Retinal pigment epithelial cell (primary cell): ENCODE measurements at places on chromosomes 13 and 19.

DNA sequence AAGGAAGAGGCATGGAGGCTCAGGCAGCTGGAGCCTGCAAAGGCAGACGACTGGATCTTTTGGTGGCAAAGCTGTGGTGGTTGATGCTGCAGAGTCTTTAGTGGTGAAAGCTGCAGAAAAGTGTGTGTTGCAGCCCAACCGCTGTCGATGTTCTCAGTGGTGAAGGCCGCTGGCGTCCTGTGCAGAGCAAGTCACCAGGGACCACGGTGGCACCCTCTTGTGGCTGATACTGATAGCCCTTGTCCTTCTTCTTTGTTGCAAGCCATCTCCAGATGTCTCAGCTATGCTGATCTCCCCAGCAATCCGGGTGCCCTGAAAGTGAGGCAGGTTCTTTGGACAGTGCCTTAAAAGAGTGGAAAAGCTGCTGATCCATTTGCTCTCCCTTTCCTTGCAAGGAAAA, 610.9 kb upstream of the PCDH9 start:
- DNase-seq = no peak

DNA sequence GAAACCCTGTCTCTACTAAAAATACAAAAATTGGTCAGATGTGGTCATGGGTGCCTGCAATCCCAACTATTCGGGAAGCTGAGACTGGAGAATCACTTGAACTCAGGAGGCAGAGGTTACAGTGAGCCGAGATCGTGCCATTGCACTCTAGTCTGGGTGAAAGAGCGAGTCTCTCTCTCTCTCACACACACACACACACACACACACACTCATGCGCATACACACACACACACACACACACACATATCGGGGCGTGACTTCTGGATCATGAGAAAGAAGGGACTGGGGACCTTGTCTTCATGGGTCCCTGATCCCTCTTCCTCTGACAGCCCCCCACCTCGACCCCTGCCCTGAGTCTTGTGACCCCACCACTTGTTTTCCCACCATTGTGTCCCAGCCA, 11.8 kb upstream of the SDHAF1 start:
- no peak for DNase-seq

GRCh38 chr13:75321084-75321483, 160.9 kb downstream of the TBC1D4 start:
- DNase-seq = no peak

GRCh38 chr19:28019371-28019770, 1193.6 kb downstream of the UQCRFS1 start:
- DNase-seq = no peak

GRCh38 chr19:13825489-13826441, 30.5 kb downstream of the ZSWIM4 start:
- no peak for DNase-seq

- no peak for DNase-seq
Observed at GRCh38 chr13:37481885-37482227, 116.7 kb downstream of the POSTN start.

- DNase-seq = no peak
Observed at GRCh38 chr19:30719189-30719998, 347.2 kb downstream of the ZNF536 start.

DNA sequence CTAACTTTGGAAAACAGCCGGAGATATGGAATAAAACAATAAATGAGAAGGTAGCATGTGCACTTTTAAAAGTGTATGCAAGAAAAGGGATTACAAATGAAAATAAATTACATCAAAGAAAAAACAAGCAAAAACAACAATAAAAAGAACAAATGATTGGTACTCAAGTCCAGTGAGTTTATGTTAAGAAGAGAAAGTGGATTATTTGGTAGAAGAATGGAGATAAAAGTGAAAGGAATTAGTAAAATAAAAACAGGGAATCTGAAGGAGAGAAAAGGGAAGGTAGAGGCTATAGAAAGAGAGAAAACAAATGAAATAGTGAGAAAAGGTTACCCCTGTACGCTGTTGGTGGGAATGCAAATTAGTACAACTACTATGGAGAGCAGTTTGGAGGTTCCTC, 28.6 kb upstream of the KLF12 start:
- DNase-seq = no peak

DNA sequence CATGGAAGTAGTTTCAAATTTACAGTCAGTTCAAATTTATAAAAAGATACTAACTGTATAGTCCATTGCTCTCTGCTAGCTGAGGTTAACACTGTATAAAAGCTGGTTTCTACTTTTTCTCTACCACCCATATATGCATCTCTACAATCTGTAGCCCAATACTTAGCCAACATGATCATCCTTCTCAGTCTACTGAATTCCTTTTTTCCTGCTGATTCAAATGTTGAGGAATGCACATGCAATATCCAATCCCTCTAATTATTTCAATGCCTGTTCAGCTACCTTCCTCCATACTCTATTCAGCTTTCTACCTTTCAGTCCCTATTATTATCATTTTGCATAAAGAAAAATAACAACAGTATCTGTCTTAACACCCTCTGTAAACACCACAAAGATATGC, 15.6 kb downstream of the KPNA3 start:
- no peak for DNase-seq

DNA sequence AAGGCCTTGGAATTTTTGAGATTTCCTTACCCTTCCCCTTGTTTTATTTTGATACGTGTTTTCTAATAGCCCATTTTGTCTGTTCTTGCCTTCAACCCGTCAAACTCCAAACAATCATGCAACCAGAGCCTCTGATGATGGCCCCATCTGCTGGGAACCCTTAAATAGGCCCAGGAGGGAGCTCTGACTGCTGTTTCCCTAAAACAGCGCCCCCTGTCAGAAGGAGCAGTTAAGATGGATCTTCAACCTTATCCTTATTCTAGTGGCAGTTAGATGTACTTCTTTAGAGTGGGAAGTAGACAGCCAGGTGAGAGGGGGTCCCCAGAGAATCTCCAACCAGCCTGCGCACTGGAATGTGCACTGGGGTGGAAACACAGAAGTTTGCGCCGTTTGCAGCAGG, 1031.0 kb upstream of the PCDH9 start:
- DNase-seq = no peak

DNA sequence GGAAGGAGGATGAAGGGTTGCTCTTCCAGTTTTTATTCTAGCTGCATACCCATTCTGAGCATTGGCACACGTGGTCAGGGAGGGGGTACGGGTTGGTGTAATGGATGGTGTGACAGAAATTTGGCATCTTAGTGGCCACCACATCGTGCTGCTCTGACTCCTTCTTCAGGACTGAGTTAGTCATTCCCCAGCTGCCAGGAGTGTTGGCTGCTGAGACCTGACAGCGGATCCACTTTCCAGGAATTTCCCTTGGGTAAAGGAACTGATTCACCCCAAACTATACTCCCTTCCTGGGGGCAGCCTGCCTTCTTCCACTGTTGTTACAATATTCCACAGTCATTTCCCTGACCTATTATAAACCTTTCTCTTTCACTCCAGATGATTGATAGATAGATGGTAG, 595.5 kb upstream of the KLHL1 start:
- DNase-seq = no peak

- DNase-seq = no peak
Observed at GRCh38 chr13:85538957-85539356, 260.3 kb downstream of the SLITRK6 start.

DNA sequence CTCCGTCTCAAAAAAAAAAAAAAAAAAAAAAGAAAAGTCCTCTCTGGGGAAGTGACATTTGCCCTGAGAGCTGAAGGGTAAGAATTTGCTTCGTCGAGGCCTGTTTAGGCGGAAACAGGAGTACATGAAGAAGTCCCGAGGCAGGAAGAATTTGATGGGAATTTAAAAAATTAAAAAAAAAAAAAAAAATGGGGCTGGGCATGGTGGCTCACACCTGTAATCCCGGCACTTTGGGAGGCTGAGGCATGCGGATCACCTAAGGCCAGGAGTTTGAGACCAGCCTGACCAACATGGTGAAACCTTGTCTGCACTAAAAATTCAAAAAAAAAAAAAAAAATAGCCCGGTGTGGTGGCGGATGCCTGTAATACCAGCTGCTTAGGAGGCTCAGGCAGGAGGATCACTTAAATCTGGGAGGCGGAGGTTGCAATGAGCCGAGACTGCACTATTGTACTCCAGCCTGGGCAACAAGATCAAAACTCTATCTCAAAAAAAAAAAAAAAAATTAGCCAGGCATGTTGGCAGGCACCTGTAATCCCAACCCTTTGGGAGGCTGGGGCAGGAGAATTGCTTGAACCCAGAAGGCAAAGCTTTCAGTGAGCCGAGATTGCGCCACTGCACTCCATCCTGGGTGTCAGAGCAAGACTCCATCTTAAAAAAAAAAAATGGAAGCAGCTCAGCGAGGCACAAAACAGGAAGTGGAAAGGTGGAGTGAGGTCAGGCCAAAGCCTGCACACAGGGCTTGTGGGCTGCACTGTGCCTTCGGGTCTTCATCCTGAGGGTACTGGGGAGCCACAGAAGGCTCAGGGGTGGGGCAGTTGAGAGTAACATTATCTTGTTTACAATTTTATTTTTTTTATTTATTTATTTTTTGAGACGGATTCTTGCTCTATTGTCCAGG, 4.9 kb downstream of the BAX start:
- no peak for DNase-seq

GRCh38 chr13:20544201-20544923, 18.7 kb upstream of the CRYL1 start:
- no peak for DNase-seq

GRCh38 chr19:50252111-50252886, 48.9 kb downstream of the MYH14 start:
- no peak for DNase-seq

DNA sequence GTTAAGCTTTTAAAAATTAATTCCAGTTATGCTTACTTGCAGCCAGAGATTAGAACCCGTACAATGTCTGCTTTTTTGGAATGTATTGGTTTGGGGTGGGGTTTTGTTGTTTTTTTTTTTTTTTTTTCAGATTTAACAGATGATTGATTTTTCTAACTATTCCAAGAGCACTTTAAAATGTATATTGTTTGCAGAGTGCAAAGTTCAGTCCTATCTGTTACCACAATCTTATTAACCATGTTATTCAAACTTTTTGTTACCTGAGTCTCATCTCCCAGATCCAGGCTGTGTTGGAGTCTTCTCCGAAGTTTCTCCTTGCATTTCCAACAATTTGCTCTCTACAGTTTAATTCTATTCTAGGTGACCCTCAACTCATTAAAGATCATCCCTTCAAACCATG, 91.3 kb downstream of the INSR start:
- no peak for DNase-seq

DNA sequence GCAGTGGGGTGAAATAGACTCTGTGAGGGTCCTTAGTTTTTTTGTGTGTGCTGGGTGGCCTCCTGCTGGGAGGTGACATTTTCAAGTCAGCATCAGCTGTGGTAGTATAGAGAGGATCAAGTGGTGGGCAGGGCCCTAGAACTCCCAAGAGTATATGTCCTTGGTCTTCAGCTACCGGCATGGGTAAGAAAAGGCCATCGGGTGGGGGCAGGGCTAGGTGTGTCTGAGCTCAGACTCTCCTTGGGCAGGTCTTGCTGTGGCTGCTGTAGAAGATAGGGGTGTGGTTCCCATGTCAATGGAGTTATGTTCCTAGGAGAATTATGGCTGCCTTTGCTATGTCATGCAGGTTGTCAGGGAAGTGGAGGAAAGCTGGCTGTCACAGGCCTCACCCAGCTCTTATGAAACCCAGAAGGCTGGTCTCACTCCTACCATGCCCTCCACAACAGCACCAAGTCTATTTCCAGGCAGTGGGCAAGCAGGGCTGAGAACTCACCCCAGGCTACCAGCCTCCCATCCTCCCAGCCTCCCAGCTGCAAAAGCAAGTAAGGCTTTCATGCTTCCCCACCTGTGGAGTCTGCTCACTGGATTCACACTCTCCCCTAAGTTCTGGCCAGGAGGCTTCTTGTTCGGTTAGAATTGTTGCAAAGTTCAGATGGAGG, 130.6 kb upstream of the SOX1 start:
- no peak for DNase-seq

- DNase-seq = no peak
Observed at GRCh38 chr13:33958964-33959363, 141.0 kb downstream of the RFC3 start.

- no peak for DNase-seq
Observed at GRCh38 chr13:37473035-37473434, 125.5 kb downstream of the POSTN start.

- DNase-seq = no peak
Observed at GRCh38 chr19:46659151-46660007, 1.6 kb downstream of the DACT3 start.

DNA sequence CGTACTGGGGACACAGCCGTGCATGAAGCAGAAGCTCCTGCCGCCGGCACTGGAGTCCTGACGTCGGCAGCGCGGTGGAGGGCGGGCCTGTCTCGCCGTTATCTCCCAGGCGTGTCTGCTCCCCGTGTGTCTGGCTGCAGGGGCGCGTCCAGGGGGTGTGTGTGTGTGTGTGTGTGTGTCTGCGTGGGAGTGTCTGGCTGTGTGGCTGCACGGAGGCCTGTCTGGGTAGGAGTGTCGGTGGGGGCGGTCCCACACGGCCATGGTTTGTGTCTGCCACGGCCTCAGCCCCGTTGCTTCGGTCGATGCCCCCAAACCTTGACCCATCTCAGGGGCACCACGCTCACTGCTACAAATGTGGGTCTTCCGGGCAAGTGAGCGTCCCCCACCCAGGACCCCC, 18.3 kb downstream of the ARID3A start:
- DNase-seq = no peak

- no peak for DNase-seq
Observed at GRCh38 chr13:21478881-21479808, 20.0 kb upstream of the ZDHHC20 start.

- no peak for DNase-seq
Observed at GRCh38 chr13:110640591-110641029, 25.3 kb downstream of the NAXD start.

GRCh38 chr13:63166345-63166744, 1750.7 kb upstream of the PCDH20 start:
- no peak for DNase-seq

- DNase-seq = peak; percentile 39
Observed at GRCh38 chr13:21080593-21080891, 19.2 kb upstream of the LATS2 start.

DNA sequence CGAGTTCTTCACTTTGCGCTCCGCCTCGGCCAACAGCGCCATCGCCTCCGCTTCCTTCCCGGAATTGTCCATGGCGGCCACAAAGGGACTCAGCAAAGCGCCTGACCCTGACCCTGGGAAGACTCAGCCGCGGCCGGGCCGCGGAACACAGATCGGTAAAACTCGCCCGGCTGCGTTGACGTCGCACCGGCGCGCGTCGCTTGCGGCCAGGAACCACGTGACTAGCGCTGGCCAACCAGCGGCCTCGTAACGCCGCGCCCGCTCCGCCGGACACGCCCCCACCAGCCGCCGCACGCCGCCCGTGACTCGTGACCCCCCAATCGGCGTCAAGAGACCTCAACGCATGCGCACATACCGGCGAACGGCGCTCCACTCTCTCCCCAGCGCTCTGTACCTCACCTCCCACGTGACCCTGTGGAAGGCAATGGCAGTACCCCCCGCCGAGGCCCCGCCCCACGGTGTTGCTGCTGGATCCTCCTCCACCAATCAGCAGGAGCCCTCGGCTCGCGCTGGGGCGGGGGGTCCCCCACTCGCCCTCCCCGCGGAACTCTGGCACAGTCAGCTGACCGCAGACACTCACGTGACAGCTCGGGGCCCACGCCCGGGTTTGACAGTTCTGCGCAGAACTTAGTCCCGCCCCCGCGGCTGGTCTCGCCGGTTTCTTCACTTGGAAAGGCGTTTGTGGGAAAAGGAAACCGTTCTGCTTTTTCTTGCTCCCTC, at the start of gene NAPA:
Gene NAPA (minus strand): TSS at position 195 of the 720 bp plus-strand sequence. CDS start 123 bp downstream, at position 72.
- DNase-seq = peak; percentile 99
